ENCODE measurements at places on chromosomes 1 and 21.

- DNase-seq = no peak
Measured at GRCh38 chr1:200279810-200280411, 129.9 kb downstream of the ZNF281 start.

GRCh38 chr21:44390886-44391285 lies 37.5 kb downstream of the TRPM2 start:
- DNase-seq = no peak

DNA sequence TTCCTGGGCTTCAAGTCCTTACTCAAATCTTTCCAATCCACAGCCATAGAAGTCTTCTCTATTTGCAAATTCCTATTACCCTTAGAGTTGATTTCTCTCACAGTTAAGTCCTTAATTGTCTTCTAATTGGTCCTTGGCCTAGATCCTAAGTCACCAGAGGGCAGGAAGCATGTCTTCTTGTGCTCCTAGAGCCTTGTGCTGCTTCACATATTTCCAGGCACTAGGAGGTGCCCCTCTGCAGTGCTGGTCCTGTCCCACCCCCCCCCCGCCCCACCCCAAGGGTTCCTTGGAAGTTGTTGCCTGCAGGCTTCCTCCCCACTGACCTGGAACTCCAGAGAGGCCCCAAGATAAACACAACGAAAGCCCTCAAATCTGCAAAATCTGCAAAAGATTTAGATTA lies 28.1 kb upstream of the TARBP1 start:
- no peak for DNase-seq

DNA sequence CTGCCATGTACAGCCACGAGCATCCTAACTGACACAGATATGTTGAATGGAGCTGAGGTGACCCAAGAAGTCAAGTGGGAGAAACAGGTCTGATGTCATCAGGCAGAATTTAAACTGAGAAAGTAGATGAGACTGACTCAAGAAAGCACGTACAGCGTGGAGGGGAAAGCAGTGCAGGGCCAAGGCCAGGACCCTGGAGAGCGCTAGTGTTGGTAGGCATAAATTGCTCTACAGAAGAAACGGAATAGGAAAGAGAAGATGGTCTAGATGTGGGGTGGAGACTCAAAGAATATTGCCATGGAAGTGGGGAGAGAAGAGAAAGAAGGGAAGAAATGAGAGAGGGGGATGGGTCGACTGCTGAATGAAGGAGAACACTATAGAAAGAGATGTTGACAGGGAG lies 45.3 kb upstream of the GJB5 start:
- DNase-seq = no peak

GRCh38 chr1:201795066-201795465 lies 33.9 kb upstream of the IPO9 start:
- no peak for DNase-seq

Data from activated naive CD4-positive, alpha-beta T cell (primary cell).